ENCODE measurements at places on chromosomes 12 and 14. TPM values are rescaled to one million over a fixed set of nuclear protein-coding genes. Genes with fewer than 3 reads are reported as not detected.
A peak's percentile ranks its signal among the peaks of the same experiment; 100 is the strongest.

The MYF5 gene
- not detected for total RNA-seq

The DTX1 gene
- total RNA-seq: not detected

The GPRC5D gene
- total RNA-seq: not detected

The NR1H4 gene
- not detected for total RNA-seq

The TRPV4 gene
- not detected for total RNA-seq

The MDP1 gene
- total RNA-seq: 30.8 TPM

The MRPS35 gene
- total RNA-seq: 97.0 TPM

The SLC6A13 gene
- not detected for total RNA-seq

The RFX4 gene
- not detected for total RNA-seq

The SLC48A1 gene
- total RNA-seq: 4.3 TPM

The OR6C75 gene
- not detected for total RNA-seq

DNA sequence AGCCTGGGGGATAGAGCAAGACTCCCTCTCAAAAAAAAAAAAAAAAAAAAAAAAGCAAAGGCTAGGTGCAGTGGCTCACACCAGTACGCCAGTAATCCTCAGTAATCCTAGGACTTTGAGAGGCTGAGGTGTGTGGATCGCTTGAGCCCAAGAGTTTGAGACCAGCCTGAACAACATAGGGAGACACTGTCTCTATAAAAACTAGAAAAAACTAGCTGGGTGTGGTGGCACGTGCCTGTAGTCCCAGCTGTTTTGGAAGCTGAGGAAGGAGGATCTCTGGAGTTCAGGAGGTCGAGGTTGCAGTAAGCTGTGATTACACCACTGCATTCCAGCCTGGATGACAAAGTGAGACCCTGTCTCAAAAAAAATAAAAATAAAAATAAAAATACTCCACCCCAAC lies 8.9 kb upstream of the RBM25 start:
- H3K4me3 ChIP-seq: no peak overlapping the region
- H3K27ac ChIP-seq: no peak overlapping the region
- no peaks in the 10 kb centered on the region for H3K4me1 ChIP-seq
- no peaks in the 10 kb centered on the region for H3K27me3 ChIP-seq

- H3K36me3 ChIP-seq: no peaks in the 10 kb centered on the region
- H3K27me3 ChIP-seq: no peaks in the 10 kb centered on the region
- no peak overlapping the region for H3K4me3 ChIP-seq
- H3K4me1 ChIP-seq: no peaks in the 10 kb centered on the region
- no peak overlapping the region for H3K27ac ChIP-seq
Measured at GRCh38 chr12:118582863-118583262, 206.5 kb downstream of the SUDS3 start.

DNA sequence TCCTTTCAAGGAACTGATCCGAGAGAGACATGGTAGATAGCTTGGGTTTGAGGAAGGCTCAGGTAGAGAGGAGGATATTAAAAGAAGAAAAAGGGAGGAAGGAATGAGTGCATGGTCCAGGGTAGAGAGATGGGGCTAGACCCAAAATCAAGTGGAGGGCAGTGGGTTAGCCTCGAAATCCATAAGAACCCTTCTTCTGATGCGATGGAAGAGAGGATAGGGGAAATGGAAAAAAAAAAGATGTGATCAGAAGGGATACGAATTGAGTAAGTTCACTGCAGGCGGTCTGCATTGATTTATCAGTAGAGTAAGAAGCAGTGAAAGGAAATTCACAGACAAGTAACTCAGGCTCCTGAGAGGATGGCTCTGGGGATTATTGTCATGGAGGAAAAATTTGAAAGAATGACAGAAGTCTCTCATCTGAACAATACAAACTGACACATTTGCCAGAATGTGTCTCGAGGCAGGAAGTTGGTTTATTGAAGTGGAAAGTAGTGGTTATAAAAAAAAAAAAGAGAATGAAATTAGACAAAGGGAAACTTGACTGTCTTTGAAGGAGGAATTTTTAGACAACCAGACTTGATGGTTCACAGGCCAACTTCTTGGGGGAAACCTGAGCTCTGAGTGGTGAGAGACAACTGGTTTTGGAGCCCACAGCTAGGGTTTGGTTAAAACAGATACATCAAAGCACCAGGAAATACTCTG lies 10.2 kb downstream of the PPFIBP1 start:
- no peak for DNase-seq
- peaks cover 40% of the 10 kb centered on the region for H3K4me1 ChIP-seq
- peaks cover 28% of the 10 kb centered on the region for H3K36me3 ChIP-seq
- no peaks in the 10 kb centered on the region for H3K27me3 ChIP-seq

- H3K27me3 ChIP-seq: no peaks in the 10 kb centered on the region
- no peak overlapping the region for H3K4me3 ChIP-seq
- no peaks in the 10 kb centered on the region for H3K36me3 ChIP-seq
- DNase-seq: no peak
- 0 out of 2 replicates have a peak, but pooled peaks cover 4% of the 10 kb centered on the region for H3K4me1 ChIP-seq
Measured at GRCh38 chr12:70815971-70816391, 104.6 kb downstream of the PTPRR start.

- no peaks in the 10 kb centered on the region for H3K4me1 ChIP-seq
- peaks cover 11% of the 10 kb centered on the region for H3K27me3 ChIP-seq
- H3K4me3 ChIP-seq: no peak overlapping the region
- H3K27ac ChIP-seq: no peak overlapping the region
- DNase-seq: no peak
- H3K36me3 ChIP-seq: no peaks in the 10 kb centered on the region
Measured at GRCh38 chr12:3572560-3572959, 81.6 kb downstream of the PRMT8 start.

- no peak for DNase-seq
- H3K4me3 ChIP-seq: no peak overlapping the region
- H3K4me1 ChIP-seq: no peaks in the 10 kb centered on the region
- no peak overlapping the region for H3K27ac ChIP-seq
Measured at GRCh38 chr14:92387578-92387977, 64.6 kb downstream of the SLC24A4 start.

DNA sequence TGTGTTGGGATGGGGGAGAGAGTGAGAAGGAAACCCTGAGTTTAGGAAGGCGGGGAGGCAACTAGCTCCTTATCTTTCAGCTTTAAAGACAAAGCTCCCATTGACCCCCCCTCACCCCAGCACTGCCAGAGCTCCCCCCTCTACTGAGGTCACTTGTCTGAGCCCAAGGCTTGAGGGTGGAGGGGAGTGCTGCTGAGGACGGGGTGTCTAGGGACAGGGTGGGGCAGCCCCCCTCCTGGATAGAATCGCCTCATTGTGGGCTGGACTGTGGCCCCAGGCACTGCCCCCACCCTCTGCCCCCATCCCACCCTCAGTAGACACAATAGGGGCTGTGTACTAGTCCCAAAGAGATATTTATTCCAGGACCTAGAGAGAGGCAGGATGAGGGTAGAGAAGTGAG lies 3.0 kb downstream of the ERBB3 start:
- peaks cover 10% of the 10 kb centered on the region for H3K27me3 ChIP-seq
- H3K27ac ChIP-seq: no peak overlapping the region
- DNase-seq: no peak
- H3K36me3 ChIP-seq: no peaks in the 10 kb centered on the region

DNA sequence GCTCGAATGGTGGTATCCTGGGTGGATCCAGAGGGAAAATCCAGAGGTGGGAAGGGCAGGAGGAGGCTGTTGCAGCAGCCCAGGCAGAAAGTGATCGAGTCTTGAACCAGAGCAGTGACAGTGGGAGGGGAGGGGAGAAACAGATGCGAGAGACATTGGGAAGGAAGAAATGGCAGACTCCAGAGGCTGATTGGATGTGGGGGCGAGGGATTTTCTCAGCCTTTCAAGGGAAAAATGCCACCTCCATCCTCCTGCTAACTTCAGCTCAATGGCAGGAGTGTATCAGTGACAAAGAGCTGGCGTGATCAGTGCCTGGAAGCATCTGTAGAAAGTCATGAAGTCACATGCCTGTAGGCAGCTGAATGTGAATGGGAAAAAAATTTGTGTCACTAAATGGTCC lies 38.6 kb upstream of the NRXN3 start:
- no peak overlapping the region for H3K4me3 ChIP-seq
- no peak overlapping the region for H3K27ac ChIP-seq
- H3K36me3 ChIP-seq: no peaks in the 10 kb centered on the region
- no peak for DNase-seq
- no peaks in the 10 kb centered on the region for H3K27me3 ChIP-seq
- H3K4me1 ChIP-seq: peaks cover 17% of the 10 kb centered on the region

DNA sequence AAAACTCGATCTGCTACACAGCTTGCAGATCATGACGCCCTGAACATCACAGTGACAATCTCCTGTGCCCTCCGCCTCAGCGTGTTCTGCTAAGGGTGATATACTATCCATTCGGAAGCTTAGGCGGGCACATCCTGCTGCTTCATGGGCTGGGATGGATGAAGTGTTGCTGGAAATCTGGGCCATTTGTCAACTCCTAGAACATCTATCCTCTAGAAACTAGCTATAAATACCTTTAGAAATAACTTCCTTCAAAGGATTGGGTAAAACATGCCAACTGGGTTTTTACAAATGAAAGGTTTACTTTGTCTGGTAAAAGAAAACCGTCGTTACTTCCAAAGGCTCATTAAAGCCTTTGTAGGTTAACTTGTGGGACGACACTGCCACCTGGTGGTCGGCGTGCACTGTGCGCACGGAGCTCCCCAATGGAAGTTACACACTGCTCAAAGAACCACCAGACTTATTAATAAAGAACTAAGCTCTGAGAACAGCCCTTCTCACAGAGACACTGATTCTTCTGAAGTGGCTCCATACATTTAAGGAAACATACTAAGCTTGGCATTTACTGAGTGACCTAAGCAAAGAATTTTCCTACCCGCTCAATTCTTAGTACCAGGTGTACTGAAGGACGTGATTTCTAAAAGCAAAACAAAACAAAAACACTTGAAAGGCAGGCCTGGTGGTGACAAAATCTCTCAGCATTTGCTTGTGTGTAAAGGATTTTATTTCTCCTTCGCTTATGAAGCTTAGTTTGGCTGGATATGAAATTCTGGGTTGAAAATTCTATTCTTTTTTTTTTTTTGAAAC lies 21.6 kb upstream of the CACNA2D4 start:
- no peak overlapping the region for H3K27ac ChIP-seq
- no peaks in the 10 kb centered on the region for H3K27me3 ChIP-seq
- DNase-seq: peak; percentile 57
- peaks cover 11% of the 10 kb centered on the region for H3K4me1 ChIP-seq
- H3K36me3 ChIP-seq: peaks cover 27% of the 10 kb centered on the region
- no peak overlapping the region for H3K4me3 ChIP-seq

DNA sequence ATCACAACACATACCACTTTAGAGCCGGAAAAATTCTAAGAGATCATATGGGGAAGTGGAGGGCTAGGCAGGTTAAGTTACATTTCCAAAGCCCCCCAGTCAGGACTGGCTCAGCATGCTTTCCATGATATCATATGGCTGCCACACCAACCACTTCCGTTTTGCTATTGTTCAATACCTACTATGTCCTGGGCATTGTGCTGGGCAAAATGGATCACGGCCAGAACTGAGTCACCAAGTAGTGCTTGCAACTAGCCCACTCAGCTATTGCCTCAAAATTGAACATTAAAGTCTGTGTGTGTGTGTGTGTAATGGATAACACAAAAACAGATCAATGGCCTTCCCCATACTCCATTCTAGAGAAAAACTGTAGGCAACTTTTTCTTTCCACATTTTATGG lies 22.7 kb downstream of the WIF1 start:
- H3K36me3 ChIP-seq: no peaks in the 10 kb centered on the region
- no peak overlapping the region for H3K4me3 ChIP-seq
- no peak for DNase-seq
- H3K4me1 ChIP-seq: no peaks in the 10 kb centered on the region
- H3K27ac ChIP-seq: no peak overlapping the region
- H3K27me3 ChIP-seq: peaks cover 15% of the 10 kb centered on the region

Data from SJSA1 (cell line).